ENCODE measurements at places on chromosomes 7 and 10.

- no peak for DNase-seq
Measured at GRCh38 chr7:368651-369475, 78.9 kb downstream of the FOXL3 start.

DNA sequence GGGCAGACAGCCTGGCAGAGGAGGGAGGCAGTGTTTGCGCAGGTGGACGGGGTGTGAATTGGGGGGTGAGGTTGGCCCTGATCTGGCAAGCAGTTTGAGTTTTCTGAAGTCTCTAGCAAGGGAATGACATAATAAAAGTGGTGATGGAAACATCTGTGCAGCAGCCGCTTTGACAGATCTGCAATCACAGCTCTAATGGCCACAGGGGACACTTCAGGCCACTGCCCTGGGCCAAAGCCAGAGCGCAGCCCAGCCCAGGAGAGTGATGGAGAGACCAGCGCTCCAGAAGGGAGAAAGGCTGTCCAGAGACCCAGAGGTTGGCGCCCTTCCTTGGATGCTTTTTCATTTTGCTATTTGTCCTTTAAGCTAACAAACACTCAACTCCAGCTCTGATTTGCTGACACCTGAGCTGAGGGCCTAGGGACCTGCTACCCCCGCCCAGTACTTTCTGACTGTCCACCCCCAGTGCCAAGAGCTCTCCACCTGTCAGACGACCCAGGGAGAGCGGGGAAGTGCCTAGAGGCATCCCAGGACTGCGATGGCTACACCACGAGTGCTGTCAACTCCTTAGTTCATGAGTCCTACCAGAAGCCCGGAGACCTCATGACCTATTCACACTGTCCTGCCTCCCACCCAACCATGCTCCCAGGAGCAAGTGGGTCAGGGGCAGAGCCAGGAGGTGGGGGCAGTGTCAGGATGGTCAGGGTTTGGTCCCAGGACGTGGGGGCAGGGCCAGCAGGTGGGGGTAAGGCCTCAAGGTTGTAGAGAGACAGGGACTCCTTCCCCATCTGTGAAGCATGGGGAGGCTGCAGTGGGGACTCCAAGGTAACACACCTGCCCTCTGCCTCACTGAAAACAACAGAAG, 112.6 kb downstream of the PRKAG2 start:
- no peak for DNase-seq

DNA sequence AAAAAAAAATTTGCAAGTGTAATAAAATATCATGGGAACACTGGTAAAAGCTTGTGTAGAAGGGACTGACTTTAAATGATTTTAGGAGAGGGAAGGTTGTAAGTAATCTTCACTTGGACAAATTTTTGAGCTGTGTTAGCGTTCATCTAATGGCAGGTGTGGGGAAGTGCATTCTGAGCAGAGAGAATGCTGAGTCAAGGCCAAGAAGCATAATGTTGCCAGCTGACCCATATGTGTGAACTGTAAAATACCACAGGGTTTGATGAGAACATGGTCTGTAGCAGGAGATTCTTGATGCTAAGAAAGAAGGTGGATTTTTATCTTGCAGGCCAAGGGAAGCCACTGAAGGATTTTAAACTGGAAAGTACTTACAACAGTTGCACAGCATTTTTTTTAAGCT, 98.2 kb upstream of the ZNF32 start:
- DNase-seq, result peak; percentile 20

DNA sequence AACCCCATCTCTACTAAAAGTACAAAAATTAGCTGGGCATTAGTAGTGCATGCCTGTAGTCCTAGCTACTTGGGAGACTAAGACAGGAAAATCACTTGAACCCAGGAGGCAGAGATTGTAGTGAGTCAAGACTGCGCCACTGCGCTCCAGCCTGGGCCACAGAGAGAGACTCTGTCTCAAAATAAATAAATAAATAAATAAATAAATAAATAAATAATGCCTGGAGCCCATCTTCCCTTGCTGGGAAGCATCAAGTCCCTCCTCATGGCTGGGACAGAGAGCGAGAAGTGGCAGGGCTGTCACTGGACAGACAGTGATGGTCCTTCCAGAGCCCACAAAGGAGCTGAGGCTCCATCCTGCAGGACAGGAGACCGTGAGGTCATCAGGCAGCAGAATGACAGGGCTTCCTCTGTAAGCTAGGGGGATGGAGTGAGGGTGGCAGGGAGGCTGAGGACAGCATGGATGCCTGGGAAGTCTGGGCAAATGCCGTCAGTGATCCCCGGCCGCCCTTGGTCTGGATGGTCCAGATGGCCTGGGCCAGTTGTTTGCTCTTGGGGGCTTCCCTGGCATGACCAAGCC, 36.4 kb upstream of the ELN start:
- DNase-seq, result no peak

DNA sequence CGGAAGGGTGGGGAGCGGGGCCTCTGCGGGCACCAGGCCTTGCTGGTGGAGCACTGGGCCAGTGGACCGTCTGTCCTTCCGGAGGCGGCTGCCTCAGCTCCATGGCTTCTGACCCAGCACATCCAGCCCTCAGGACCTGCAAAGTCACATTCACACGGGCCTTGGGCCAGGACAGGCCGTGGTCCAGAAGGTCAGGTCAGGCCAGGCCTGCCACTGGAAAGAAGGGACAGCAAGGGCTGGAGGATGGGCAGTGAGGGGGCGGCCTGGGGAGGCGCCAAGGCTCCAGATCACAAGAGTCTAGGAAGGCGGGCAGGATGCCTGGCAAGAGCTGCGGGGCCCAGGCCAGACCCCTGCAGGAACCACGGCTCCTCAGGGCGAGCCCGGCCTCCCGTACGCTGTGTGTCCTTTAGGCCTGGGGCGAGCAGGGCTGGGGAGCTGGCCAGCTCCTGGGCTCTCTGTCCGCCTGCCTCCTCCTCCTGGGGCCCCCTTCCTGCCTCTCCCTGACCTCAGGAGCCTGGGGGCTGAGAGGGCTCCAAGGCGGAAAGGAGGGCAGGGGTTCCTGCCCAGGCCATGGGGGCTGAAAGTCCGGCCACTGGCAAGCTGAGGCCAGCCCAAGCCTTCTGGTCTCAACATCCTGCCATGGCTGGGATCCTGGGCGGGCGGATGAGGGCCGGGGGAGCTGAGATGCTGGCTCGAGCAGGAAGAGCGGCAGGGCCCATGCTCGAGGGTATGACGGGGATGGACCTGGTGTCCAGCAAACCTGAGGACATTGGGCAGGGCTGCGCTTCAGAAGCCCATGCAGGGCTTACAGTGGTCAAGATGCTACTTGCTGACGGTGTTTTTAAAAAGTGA, 225.8 kb downstream of the ELFN1 start:
- DNase-seq, result no peak

DNA sequence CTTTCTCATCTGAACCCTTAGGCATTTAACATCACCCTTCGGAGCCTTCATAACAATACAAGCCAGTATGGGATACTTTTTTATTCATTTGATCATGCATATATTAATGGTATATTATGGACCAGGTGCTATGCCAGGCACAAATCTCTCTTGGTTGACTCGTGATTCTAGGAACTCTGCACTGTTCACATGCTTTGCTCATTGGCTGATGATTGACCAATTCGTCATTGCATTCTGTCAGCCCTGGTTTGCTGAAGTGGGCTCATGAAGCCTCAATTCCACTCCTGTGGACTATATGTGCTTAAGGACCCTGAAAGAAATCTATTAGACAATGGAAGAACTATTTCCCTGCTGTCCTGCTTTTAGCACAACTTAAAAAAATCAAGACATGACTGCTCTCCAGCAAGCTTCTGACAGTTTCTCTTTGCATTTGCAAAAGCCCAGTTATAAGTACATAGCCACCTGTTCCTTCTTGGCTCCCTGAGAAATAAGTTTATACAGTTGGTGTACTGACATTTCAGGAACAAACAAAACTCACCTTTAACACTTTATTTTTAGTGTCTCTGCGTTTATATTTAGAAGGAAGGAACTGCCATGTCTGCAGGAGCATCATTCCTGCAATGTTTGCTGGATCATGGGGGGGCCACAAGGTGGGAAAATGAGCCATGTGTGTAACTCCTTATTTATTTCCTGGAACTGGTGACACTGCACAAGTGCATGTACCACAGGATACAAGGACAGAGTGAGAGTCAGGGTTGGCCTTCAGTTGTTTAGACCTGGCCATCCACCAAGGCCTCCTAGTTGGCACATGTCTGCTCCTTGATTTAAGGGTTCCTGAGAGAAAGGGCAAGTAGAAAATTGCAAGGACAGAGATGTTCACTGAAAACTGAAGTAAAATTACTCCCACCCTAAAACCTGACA, 146.0 kb upstream of the NAMPT start:
- DNase-seq, result no peak

All from choroid plexus epithelial cell (primary cell).